ENCODE measurements at places on chromosomes 11 and 22.

- DNase-seq, result no peak
These were observed 1.7 kb upstream of the OR52E5 start for GRCh38 chr11:5891216-5891800.

DNA sequence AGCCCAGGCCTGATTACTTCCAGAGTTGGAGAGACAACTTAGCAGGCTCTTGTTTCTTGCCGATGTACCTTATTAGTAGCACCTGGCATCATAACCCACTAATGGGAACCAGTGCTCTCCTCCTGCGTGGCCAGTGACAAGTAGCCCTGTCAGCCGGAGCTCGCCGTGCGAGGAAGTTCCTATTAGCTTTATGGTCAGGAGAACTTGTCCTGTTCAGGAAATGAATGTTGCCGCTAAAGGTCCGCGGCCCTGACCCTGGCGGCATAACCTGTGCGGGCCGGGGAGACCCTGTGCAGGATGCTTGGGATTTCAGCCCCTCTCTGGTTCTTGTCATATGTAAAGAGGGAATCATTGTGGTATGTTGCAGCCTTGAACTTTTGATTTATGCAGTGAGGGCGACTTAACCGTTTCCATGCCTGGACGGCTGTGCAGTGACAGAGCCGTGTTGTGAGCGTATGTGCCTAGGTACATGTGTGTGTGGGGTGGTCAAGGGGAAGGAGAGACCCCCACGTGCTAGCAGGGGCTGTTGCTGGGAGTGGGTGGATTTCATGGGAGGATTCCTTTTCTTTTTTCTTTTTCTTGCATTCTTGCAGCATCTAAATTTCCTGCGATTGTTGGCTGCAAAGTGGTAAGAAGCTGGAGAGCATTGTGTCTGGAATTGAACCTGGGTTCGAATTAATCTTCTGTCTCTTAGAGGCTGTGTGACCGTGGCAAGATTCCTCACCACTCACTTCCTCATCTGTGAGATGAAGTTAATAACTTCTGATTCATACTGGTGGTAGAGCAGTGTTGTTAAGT is 15.2 kb downstream of the ZBTB16 start:
- no peak for DNase-seq

DNA sequence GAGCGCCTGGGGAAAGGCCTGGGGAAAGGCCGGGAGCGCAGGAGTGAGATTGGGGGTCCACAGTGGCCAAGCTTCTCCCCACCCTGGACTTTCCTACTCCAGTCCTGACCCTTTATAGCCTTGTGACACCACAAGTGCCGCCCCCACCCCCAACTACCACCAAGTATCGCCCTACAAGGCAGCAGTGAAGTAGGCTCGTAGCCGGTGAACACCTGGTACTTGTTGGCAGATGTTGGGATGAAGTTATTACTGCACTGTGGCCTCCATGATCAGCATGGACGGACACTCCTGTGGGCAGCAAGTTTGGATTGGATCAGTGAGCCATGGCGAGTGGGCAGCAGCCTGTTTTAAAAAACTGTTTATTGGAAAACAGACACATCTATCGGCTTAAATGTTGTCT is 45.0 kb downstream of the EIF3F start:
- DNase-seq, result no peak

GRCh38 chr11:114280696-114281095 is 15.5 kb upstream of the NNMT start:
- DNase-seq, result no peak

DNA sequence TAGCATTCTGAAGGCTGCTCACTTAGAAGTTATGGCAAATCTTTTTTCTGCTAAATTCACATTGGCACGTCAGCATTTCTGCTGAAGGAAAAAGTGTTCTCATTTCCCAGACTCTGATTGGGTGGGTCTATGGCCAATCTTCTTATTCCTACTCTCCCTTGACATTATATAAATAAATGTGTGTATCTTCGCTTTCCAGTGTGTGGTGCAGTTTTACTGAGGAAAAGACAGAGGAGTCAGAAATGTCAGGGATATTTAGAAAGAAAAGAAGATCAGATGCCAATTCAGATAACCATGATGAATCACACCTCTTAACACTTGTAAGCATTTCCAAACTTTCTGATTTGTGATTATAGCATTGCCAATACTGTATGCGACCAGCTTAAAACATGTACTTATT is 3.2 kb upstream of the BDNF start:
- no peak for DNase-seq

DNA sequence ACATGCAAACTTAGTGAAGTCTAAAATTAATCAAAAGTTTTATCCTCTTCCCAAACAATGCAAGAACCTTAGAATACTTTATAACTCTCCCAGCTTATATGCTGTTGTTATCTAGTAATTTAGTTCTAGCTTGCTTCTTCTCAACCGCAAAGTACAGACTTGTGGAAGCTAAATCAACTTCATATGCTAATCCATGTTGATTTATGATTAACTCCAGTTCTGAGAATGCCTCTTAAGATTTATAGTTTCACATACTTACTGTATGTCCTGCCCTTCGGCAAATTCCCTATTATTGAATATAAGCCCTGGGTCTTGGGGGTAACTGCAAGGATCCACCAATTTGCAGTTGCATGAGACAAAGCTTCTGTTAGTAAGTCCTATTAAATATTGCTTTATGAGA is 17.6 kb upstream of the SLC35F2 start:
- no peak for DNase-seq

DNA sequence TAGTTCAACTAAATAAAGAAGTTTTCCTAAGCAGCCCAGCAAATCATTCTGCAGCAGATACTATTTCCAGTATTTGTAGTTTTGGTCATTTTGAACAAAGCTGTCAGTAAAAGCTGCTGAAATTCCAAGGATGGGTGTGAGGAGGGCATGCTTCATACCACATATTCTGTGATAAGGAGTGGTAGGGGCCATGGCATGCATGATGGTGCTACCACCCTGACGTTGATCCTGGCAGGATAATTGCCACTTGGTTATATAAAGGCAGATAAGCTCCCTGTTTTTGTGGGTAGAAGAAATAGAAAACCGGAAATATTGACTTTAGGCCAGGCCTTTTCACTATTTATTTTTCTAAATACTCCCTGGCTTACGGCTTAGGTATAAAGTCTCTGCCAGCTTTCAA is 33.1 kb upstream of the L3MBTL2 start:
- DNase-seq, result no peak

- no peak for DNase-seq
These were observed 1375.1 kb upstream of the TENM4 start for GRCh38 chr11:80815752-80816453.

GRCh38 chr22:47943729-47944700 is 1181.6 kb downstream of the TBC1D22A start:
- no peak for DNase-seq

- no peak for DNase-seq
These were observed 20.7 kb upstream of the NCF4 start for GRCh38 chr22:36840106-36840505.

DNA sequence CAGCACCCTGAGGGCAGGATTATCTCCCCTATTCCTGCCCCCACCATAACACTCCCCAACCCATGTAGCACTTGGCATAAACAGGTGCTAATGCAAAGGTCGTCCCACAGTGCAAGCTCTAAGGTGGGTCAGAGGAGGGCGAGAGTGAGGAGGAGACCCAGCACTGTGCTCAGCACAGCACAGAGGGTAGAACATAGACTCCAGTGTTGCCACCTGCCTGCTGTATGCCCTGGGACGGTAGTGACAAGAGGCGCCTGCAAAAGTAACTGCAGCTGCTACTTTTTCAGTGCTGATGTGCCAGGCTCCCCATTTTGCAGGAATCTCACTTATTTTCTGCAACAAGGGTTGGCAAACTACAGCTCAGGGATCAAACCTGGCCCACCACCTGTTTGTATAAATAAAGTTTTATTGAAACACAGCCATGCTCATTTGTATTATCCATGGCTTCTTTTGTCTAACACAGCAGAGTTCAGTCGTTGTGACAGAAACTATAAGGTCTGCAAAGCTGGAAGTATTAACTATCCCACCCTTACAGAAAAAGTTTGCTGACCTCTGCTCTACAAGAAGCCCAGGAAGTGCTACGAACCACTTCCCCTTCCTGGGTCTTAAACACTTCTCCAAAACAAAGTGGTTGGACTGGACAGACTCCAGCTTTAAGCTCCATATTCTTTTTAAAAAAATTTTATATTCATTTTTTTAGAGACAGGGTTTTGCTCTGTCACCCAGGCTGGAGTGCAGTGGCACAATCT is 16.9 kb upstream of the CDC42BPG start:
- no peak for DNase-seq

DNA sequence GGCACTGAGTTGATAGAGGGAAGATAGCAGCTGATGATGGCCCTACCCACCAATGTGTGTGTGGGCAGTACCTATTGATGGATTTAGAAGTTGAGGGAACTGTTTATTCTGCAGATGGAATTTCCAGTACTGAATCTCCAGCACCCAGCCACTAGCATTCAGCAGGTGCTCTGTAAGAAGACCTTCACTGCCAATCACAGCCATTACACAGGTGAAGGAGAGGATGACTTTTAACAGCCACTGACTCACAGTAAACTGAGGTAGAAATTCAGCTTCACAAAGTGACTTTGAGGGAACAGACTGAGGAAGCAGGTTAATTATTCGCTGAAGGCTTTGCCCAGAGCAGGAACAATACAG is 107.8 kb downstream of the GGTLC2 start:
- no peak for DNase-seq

DNA sequence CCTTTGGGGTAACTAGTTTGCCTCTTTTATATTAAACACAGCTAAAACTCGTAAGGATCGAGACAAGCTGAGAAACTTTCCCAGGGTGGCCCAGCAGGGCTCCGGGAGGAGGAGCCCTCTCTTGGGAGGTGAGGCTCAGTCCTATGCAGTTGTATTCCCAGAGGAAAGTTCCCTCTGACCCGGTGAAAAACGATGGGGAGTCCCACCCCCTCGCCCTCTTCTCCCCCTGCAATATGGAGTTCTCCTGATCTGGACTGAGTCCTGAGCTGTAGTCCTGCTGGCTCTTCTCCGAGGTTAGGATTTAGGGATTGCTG is 1.3 kb downstream of the NTM start:
- DNase-seq, result no peak

DNA sequence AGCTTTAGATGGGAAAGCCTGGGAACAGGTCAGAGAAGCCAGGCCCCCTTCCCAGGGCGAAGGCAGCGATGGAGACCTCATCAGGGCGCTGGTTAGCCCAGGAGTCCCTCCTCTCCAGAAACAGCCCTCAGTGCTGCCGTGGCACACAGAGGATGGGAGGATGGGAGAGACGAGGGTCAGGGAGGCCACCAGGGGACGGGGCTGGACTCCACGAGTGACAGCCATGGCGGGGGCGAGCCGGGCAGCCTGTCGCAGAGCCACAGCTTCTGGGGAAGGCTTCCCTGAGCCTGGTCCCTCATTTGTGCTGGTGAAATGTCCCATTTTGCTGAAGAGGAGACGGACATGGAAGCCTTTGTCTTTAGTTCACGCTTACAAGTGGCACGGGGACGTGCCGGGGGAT is 1390.5 kb downstream of the TBC1D22A start:
- DNase-seq, result no peak

DNA sequence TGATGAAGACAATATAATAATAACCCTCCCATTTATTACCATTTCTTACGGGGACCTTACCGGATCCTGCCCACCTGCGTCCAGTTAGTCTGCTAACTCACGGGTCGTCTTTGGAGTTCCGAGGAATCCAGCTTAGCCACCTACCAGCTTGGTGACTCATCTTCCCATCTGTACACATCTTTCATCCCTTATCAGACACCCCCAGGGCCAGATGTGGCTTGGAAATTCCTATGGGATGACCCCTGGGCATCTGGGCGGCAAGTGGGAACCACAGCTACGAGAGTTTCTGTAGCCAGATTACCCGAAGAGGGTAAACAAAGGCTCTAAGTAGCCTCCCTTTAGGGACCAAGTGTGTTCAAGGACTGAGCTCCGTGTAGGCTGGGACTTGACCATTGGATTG is 12.8 kb upstream of the PRR5 start:
- no peak for DNase-seq

DNA sequence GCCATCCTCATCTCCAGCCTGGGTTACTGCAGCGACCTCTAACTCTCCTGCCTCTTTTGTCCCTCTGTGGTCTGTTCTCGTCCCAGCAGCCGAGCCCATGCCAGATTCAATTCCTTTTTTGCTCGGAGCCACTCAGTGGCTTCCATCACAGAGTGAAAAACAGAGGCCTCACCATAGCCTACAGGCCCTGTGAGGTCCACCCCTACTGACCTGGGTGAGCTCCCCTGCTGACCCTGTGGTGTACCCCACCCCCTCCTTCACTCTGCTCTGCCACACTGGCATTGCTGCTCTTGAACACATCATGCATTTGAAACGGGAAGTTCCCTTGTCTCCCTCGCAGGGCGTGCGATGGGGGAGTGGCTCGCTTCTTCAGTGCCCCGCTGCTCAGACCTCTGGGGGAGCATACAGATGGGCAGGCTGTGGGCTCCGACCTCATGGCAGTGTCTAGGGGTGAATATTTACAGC is 2.1 kb downstream of the AIP start:
- no peak for DNase-seq

- DNase-seq, result no peak
These were observed 8.0 kb upstream of the MMP10 start for GRCh38 chr11:102788334-102788995.

DNA sequence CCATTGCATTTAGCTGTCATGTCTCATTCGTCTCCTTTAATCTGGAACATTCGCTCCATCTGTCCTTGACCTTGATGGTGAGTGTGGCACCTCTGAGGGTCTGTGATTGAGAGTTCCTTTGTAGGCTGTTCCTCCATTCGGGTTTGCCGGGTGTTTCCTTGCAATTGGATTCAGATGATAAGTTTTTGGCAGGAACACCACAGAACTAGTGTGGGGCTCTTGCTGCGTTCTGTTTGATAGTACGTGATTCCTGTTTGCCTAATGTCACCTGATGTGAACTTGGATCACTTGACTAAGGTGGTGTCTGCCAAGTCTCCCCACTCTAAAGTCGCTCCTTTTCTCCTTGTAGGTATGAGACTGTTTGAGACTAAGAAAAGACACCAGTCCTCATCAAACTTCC is 109.7 kb upstream of the TMEM45B start:
- DNase-seq, result no peak

GRCh38 chr11:93622043-93622442 is 39.4 kb upstream of the CEP295 start:
- no peak for DNase-seq
